K562 (cell line): ENCODE measurements at places on chromosomes 11 and 22. TPM values are rescaled to one million over a fixed set of nuclear protein-coding genes. Genes with fewer than 3 reads are reported as not detected.

Gene MAPK11
- 12.8 and 14.6 TPM in 2 replicates for total RNA-seq

Gene MYBPC3
- not detected in 2 replicates for total RNA-seq

Gene P4HA3
- not detected in 2 replicates for total RNA-seq

Gene TUB
- total RNA-seq, result not detected in 2 replicates

Gene CDKN1C
- 21.1 and 21.9 TPM in 2 replicates for total RNA-seq

Gene SGSM1
- total RNA-seq, result not detected in 2 replicates

Gene SCGB2A2
- total RNA-seq, result not detected in 2 replicates

Gene RTN4R
- total RNA-seq, result 2.8 and 3.0 TPM in 2 replicates

Gene HSD17B12
- total RNA-seq, result 21.3 and 23.8 TPM in 2 replicates

DNA sequence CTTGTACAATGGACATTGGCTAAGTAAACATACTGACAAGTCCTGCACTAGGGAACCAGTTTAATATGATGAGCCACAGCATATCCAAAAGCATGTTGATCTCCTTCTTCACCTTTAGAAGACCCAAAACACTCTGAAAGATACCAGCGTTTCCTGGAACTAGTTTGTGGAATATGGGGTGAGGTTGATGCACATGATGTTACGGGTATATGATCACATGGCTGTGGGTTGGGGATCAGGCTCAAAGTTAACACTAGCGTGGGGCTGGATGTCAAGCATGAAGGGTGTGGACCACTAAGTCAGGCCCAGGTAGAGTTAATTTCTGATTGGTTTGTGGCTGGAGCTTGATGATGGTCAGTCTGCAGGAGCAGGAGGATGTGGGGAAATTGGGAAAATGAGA is 9.0 kb downstream of the IGLL5 start:
- DNase-seq, result peak; percentile 58

DNA sequence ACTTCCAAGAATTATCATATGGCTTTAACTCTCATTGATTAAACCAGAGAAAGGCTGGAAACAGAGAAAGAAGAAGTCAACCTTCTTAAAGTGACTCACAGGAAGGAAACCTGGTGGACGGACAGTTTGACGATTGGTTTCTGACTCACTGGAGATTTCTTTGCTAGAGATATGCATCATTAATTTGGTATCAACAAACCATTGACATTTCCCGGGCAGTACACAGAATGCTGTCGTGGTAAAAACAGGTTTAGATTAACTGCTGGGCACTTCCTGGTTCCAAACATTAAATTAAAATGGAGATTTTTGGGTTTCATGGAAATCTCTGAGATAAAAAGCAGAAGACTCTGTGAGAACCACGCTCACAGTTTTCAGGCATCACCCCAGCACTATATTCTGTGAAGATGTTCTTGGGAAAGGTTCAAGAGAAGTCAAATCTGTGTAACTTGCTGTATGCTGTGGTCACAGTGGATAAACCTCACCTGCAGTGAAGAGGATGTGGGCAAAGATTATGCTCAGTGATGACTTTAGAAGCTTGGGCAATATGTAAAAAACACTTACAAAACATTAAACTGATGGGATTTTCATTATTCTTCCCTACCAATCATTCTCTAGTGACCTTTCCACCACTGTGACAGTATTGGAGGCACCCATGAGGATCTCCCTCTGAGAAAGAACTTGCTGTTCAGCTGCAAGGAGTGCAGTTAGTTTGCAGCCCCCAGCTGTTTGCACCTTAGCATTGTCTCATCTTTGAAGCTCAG is 61.1 kb upstream of the CD44 start:
- DNase-seq, result no peak

- DNase-seq, result peak; percentile 27
Observed at GRCh38 chr11:3920148-3920852, 64.8 kb downstream of the STIM1 start.

DNA sequence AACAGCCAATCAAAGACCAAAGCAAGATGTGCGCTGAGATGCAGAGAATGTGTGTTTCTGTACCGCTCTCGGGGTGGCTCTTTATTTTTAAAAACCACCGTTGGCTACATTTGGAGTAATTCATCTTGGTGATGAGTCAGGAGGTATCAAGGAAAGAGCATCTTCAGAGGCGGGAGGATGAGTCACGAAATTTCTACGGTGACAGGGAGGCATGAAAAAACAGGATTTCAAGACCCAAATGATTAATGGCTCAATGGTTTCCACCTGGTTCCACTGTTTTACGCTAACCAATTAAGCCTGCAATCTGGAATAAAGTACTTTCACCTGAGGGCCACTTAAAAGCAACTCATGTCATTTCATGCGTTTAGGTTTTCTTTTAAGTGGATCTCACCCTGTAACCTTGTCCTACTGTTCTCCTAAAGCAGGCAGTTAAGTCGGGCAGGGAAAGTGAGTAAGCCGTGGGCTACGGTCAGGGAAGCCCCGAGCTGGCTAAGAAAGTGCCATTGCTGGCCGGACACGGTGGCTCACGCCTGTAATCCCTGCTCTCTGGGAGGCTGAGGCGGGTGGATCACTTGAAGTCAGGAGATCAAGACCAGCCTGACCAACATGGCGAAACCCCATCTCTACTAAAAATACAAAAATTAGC is 74.6 kb downstream of the CELSR1 start:
- peak; percentile 13 for DNase-seq

DNA sequence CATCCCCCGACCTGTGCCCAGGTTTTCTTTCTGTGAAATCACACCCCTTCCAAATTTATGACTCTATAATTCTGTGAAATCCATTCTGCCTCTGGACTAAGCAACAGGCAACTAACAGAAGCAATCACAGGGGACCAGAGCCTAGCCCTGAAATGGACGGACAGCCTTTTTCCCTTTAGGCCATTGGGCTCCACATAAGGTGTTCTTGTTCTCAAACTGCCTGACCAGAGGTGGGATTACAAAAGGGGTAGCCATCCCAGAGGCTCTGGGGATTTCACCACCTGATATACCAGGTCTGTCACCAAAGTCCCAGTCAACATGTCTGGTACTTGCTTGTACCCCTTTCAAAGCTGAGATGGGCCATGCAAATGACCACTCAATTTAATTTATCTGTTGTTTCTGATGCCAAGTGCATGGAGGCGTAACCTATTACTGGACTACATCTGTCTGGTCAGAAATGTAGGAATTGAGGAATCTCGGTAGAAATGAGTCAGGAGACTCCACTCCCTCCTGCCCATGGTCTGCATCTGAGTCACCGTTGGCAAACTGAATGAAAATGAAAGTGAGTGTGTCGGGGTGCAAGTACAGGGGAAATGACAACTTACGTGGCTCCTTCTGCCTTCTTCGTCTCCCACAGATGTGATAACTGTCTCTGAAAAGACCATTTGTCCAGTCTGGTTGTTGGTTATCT is 10.2 kb downstream of the DKK3 start:
- DNase-seq, result no peak

GRCh38 chr22:18057568-18058209 is 20.1 kb upstream of the PEX26 start:
- DNase-seq, result peak; percentile 71

GRCh38 chr11:92801685-92802084 is 167.8 kb upstream of the MTNR1B start:
- no peak for DNase-seq

GRCh38 chr22:26825960-26826935 is 168.9 kb downstream of the MIAT start:
- DNase-seq, result no peak

DNA sequence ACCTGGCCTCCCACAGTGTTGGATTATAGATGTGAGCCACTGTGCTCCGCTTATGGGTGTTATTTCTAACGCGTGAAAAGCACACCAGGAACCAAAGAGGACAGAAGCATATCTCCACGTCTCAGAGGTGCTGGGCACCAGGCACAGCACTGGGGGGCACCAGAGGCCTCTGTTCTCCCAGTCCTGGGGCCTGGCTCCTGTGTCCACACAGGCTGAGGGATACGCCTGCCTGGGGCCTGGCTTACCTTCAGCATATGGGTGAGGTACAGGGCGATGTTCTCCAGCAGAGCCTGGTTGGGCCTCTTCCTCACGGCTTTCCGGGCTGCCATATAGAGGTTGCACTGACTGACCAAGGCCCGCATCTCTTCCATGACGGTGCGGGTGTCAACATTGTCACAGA is 24.7 kb upstream of the NAP1L4 start:
- no peak for DNase-seq

DNA sequence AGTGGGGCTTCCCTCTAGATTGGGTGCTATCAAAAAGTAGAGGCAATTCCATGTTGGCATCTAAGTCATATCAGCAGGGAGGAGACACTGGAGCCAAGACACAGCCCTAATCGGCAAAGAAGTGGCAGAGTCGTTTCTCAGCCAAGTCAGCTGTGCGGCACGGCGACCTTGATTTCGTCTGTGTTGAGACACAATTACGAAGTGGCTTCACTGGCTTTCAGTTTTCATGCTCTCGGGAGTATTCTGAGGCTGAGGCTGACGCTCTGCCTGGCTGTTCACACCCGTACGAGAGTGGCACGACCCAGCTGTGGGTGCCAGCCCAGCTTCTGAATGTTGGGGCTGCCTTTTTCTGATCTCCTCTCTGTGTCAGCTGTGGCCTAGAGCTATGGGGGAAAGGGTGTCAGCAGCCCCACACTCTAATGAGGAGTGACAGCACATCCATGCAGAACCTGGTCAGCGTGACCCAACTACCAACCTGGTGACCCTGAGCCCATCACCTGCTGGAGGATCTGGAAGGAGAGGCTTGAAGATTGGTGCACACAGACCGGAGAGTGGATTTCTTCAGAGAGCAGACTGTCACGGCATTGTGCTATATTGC is 105.7 kb upstream of the TMEM45B start:
- no peak for DNase-seq

DNA sequence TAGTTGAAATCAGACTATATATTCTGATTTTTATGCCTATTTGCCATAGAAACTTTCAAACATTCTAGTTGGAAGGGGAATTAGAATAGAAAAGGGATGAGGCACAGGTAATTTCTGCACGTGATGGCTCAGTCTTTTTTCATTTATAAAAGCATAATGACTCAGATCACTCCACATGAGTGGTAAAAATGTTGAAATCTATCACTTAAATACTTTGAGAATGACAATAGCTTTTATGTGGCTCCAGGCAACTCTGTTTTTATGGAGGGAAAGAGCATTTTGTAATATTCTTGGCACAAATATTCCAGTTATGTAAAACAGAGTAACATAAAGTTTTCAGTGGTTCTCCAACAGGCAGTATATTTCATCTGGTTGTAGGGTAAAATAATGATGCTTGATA is 5.9 kb upstream of the MMP3 start:
- no peak for DNase-seq

- DNase-seq, result peak; percentile 20
Observed at GRCh38 chr11:6703247-6704063, 20.3 kb upstream of the MRPL17 start.

DNA sequence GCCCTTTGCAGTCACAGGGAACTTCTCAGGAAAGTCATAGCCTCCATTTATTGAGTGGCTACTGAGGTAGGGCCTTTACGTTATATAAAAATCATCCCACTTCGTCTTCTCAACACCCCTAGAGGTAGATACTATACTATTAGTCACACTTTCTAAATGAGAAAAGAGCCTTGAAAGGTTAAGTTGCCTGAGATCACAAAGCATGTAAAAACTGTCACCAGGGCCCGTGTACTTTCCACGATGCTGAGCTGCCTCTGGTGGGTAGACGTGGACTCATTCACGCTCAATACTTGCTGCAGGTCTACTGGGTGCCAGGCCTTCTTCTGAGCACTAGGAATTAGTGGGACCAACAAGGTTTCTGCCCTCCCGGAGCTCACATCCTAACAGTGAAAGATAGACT is 16.3 kb downstream of the CHRDL2 start:
- no peak for DNase-seq

- DNase-seq, result no peak
Observed at GRCh38 chr11:16787035-16787742, 48.7 kb downstream of the C11orf58 start.

GRCh38 chr11:117815262-117815803 is 9.2 kb downstream of the FXYD2 start:
- DNase-seq, result no peak

- DNase-seq, result no peak
Observed at GRCh38 chr22:22720724-22721261, 76.4 kb downstream of the GGTLC2 start.
